ENCODE measurements at places on chromosomes 5 and 9.

GRCh38 chr9:129334105-129334935 lies 156.3 kb upstream of the IER5L start:
- DNase-seq: peak; percentile 95

GRCh38 chr9:116048081-116048480 lies 105.5 kb upstream of the PAPPA start:
- no peak for DNase-seq

GRCh38 chr9:4812858-4813257 lies 20.1 kb downstream of the RCL1 start:
- no peak for DNase-seq

DNA sequence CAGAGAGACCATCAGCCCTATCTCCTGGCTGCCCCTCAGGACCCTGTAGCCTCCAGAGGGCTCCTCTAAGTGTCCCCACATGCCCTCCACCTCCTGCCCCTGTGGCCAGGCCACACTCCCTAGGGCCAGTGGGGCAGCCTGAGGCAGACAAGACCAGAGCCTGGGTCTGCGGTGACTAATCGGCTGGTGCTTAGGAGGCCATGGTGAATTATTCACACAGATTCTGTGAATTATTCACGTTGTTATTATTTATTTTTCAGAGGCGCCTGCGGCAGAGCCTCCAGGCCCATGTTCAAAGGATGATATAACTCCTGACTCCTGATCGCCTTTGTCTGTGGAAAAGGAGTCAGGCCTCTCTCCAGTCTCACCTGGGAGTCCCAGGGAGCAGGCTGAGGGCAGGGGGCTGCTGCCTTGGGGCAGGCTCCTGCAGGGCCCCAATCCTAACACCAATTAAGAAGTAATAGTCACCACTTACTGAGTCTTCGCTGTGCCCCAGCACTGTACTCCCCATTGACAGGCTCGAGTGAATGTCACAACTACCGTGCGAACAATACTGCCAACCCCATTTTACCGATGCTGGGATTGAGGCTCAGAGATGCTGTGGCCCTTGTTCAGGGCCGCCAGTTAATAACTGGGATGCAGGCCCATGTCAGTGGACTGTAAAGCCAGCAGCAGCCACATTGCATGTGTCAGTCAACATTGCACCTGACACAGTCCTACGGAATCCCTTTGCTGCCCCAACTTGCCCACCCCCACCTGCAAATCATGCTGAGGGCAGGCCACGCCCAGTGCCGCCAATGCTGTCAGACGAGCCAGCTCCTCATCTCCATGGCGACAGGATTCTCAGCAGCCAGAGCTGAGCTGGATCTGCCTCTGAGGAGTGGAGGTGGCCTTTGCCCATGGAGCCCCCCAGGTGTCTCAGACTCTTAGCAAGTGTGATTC lies 94.9 kb downstream of the PCDH1 start:
- DNase-seq: no peak

DNA sequence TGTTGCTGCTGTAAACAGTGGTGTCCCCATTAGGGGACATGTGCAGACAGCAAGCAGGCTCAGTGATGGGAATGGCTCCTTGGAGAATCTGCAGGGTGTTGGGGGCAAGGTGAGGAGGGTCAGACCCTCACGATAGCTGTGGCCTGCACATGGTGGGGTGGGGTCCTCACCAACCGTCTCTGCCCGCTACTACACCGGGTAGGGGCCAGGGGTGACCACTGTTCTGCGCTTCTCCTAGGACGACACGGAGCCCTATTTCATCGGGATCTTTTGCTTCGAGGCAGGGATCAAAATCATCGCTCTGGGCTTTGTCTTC lies 4.9 kb downstream of the CACNA1B start:
- DNase-seq: no peak

DNA sequence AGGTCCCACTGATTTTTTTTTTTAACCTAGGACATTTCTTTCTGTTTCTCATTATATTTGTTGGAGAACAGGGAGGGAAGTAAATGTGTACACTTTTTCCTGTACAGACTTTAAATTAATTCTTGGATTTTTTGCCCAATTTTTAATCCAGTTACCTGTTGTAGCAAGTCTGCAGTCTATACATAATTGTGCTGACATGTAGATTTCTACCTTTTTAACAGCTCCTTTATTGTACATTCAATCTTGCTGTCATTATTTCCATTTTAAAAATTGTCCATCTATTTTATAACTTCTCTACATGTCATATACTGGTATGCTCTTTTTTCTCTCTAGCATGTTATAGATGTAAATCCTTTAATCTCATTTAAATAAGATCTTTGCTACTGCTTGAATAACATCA lies 1838.7 kb upstream of the CDH9 start:
- DNase-seq: no peak

GRCh38 chr9:78510035-78510434 lies 213.1 kb downstream of the PSAT1 start:
- DNase-seq: no peak

DNA sequence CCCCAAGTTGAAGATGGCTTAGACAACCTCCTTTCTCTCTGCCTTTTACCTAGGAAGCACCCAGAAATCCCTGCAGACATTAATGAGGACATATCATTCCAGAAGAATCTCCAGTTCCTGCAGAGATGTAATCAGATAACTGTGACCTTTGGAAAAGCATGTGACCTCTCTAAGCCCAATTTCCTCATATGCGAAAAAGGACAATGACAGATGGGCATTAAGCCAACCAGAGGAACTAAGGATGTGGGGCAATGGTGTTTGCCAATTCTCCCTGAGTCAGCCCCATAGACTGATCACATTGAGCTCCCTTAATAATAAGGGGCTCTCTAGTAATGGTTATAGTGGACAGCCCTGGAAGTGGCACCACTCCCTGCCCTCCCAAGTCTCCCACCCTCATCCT lies 10.1 kb upstream of the FOXI1 start:
- DNase-seq: no peak

GRCh38 chr9:7226007-7226640 lies 468.4 kb downstream of the KDM4C start:
- no peak for DNase-seq

DNA sequence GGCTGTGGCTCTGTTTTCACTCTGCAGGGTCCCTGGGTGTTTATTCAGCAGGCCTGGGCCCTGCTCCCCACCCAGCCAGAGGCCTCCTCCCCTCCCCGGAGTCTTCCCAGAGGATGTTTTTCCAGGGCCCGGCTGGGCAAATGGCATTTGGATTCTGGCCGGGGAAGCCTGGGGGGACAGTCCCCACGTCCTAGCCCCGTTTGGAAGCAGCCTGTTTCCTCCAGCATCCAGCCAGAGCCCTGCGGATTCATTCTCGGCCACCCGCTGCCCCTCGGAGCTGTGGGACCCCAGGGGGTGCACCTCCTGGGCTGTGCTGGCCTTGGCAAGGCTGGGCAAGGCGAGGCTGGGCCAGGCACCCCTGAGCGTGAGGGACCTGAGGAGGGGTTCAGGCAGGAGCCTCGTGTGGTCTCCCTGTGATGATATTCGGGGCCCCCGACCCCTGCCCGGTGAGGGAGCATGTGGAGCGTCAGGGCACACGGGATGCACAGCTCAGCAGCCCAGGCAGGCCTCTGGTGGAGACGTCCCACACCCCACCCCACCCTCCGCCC lies 48.8 kb upstream of the EGFL7 start:
- peak; percentile 27 for DNase-seq

DNA sequence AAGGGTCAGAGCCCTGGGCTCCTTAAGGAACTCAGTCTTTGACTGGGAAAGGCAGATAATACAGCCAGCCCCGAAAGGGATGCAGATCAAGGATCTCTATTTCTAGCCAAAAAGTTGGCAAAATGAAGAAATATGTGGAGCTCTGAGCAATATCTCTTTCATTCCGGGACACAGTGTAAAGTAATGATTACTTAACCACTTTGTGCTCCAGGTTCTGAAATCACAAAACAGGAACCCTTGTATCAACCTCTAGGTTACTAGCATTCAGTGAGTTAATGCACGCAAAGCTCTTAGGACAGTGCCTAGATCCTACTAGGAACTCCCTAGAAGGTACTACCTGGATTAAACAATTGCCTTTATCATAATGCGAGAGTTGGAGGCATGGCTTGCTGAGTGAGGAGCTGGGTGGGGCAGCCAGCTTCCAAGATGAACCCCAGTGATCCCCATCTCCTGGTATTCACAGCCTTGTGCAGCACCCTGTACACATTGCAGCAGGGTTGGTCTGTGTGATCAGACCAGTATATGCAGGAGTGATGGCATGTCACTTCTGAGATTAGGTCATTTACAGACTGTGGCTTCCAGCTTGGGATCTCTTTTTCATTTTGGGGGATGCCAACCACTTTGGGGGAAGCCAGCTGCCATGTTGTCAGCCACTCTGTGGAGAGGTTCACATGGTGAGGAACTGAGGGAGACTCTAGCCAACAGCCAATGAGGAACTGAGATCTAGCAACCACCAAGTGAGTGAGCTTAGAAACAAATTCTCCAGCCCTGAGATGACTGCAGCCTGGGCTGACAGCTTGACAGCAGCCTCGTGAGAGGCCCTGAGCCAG lies 103.1 kb upstream of the SLC44A1 start:
- no peak for DNase-seq

- peak; percentile 50 for DNase-seq
Observed at GRCh38 chr5:149271716-149272563, at the start of gene AFAP1L1. AFAP1L1 (plus strand) TSS chr5:149271859; CDS start chr5:149271969, 110 bp downstream.

- DNase-seq: no peak
Observed at GRCh38 chr9:91359734-91360470, 1.8 kb downstream of the AUH start.

- no peak for DNase-seq
Observed at GRCh38 chr5:43348207-43348606, 35.0 kb upstream of the HMGCS1 start.

DNA sequence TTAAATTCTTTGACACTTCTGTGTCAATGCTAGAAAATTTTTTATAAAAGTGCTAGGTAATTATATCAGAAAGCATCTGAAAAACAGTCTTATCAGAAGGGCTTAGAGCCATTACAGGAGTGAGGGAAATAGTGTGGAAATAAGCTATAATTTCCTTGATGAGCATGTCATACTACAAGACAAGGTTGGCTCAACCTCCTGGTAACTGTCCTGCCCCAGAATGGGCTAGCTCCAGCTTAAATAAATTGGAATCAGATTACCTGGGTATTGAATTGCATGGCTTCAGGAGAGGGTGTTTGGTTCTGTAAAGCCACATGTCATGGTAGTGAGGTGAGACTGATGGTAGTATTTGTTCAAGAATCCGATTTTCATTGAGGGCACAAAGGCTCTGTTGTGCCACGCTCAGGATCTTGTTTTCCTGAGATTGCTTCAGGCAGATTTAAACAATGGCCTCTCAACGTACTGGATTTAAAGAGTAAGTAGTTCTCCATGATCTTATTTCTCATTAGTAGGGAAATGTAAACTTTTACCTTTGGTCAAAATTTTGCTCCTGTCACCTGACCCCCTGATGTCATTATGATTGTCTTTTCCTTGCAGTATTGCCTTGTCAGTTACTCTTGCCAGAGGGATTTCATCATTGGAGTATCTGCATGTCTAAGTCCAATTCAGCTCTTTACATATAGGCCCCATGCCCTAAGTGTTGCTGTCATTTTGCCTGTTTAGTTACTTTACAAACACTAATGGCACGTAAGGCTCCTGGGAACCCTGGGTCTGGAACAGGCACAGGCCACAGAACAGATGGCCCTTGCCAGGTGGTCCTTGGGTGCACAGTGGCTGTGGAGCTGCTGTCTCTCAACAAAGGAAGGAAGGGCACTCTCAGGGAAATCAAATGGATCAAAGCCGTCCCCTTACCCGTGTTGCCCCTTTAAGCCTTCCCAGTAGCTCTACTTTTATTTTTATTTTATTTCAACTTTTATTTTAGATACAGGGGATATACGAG lies 21.3 kb downstream of the TRIO start:
- DNase-seq: no peak

DNA sequence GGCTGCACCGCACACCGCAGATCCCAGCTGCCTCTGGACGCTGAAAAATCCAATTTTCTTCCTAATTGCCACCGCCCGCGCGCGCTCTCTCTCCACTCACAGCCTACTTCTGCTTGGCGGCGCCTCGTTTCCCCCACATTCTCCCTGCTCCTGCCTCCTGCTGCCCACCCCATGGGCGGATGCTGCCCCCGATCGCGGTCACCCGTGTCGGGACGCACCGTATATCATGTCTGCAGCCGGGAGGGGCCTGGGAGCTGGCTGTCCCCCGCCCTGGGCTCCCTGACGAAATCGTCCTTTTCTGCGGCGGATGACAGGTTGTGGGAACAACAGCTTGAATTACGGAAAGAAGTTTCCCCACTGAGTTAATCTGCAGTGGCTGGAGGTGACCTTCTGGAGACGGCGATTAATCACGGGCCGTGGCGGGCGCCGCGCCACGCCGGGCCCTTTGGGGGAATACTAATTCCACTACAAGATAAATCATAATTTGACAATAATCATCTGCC lies 36.3 kb upstream of the PSD2 start:
- DNase-seq: no peak

- DNase-seq: no peak
Observed at GRCh38 chr5:57953792-57954191, 471.2 kb upstream of the ACTBL2 start.

DNA sequence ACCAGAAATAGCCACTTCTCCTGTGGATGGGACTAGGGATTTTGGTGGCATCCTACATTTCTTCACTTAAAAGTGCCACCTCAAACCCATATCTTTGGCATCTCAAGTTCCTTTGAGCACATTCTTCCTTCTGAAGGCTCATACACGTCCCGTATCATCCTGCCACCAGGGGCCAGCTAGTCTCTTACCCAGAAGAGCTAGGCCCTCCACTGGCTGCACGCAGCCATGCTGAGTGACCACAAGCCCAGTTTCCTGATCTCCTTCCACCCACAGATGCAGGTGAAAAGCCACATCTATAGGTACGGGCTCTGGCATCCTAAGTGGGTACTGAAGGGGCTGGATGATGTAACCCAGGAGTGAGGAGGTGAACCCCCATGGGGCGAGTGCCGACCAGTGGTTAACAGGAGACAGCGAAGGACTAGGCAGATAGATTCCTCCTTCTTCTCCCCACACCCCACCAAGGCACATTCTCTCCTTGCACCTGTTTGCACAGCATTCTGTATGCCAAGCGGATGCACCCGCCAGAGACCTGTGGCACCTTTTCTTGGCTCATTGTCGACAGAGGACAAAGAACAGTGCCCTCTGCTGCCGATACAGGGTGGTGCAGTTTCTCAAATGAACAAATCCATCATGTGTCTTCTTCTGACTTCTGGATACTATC lies 14.4 kb upstream of the SCGB3A1 start:
- DNase-seq: peak; percentile 50

GRCh38 chr5:54655761-54656160 lies 138.2 kb downstream of the SNX18 start:
- DNase-seq: no peak

DNA sequence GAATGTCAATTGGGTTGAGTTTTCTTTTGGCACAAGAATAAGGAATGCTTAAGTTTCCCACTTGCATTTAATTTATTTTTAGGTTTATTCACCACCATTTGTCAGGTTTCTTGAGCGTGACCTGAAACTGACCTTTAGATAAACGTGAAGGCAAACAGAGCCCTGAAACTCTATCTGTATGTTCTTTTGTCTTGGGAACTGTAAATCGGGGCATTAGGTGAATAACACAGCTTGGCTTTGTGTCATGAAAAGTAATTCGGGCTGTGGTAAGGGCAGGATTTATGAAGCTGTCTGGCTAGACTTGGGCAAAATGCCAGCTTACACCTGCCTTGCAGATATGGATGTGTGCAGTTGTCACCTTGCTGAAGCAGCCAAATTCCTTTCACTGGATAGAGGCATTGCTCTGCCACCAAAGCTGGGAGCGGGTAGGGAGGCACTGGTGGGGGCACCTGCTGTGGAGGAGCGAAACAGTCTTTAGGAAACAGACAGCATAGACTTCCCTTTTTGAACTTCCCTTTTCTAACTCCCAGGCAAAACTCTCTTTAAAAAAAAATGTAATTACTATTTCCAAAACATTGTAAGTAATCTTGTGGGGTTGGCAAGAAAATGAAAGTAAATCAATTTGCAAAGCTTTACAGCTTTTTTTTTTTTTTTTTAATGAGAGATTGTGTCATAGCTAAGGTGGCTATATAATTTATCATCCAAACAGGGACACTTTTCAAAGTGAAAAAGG lies 545.2 kb downstream of the CSNK1G3 start:
- DNase-seq: no peak
